ENCODE measurements at places on chromosomes 2 and 18.
A peak's percentile ranks its signal among the peaks of the same experiment; 100 is the strongest.

GRCh38 chr2:213723041-213723560, 438.8 kb downstream of the SPAG16 start:
- no peak for DNase-seq

- DNase-seq: no peak
Measured at GRCh38 chr2:145543155-145543554, 1023.2 kb upstream of the ZEB2 start.

DNA sequence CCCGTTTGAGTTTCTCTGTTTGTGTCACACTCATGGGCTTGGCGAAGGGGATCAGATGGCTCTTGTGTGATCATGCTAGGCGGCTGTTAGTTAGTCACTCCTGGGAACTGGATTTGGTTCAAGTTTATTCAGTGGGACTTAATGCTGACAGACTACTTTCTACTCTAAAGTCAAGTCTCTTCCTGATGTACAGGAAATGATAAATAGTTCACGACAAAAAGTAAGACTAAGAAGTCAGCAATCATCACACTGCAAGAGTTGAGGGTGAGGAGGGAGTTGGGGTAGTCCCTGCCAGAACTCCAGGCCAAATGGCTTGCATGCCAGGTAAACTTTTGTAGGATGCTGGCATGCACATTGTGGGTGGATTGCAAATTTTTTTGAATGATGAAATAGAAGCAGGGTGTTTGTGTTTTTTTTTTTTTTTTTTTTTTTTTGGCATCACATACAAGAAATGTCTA, 25.1 kb upstream of the CCL20 start:
- DNase-seq: no peak

DNA sequence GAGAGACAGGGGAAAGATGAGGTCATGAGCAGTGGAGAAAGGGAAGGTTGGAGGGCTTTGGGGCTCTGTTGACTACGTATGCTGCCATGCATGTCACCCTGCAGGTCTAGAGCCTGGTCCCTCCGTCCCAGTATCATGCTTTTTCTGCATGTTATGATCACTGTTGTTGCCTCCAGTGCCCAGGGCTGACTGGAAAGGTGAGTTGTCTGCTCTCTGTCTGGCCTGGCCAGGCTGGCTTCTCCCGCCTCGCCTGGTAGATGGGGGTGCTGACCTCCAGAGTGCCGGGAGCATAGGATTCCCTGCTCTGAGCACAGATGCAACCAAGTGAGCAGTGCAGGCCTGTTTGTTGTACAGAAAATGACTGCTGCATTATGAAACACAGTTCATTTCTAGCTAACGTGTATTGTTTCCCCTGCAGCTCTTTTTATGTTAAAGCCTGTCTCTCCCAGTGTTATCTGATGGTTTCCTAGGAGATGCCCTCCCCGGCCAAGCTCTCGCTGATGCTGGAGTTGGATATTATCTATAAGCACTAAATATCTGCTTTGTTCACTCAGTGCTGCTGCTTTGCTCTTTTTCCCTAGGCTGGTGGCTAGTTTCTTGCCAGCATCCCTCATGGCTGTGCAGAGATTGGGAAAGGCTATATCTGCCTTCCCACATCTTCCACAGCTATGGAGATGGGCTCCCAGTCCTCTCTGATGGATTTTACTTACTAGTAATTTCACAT, 158.2 kb downstream of the TDRD15 start:
- no peak for DNase-seq

DNA sequence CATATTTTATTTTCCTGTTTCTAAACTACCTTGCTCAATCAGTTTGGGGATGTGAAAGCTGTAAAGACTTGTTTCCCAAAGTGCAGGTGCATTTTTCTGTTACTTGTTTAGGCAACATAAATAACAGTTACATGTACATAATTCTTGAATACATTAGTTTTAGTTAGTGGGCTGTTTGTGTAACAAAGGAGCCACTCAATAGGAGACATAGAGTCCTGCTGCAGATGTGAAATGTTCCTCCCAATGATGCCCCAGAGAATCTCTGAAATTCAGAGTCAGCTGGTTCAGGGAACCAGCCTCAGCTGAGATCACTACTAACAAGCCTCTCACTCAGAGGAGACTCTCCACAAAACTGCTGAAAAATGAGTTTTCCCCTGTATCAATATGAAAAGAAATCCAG, 91.5 kb upstream of the TWSG1 start:
- DNase-seq: no peak

- DNase-seq: no peak
Measured at GRCh38 chr2:172085460-172086159, at the start of gene DLX1. Gene DLX1 (plus strand): TSS chr2:172085507. CDS start chr2:172085678, 171 bp downstream.

DNA sequence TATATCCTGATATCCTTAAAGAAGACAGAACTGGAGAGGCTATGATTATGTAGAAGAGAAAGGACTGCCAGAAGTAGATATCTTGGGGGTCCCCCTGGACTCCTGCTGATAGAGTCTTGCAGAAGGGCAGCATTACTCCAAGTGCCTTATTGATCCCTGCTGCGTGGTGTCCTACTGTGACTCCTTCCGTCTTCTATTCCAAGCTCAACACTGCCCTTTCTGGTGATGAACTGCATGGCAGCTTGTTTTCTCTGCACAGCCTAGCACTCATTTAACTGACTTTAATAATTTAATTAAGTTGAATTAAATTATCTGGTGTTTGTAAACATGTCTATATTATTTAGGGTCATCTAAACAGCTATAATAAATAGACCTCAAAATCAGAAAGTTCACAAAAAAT, 194.1 kb upstream of the DSEL start:
- DNase-seq: no peak

DNA sequence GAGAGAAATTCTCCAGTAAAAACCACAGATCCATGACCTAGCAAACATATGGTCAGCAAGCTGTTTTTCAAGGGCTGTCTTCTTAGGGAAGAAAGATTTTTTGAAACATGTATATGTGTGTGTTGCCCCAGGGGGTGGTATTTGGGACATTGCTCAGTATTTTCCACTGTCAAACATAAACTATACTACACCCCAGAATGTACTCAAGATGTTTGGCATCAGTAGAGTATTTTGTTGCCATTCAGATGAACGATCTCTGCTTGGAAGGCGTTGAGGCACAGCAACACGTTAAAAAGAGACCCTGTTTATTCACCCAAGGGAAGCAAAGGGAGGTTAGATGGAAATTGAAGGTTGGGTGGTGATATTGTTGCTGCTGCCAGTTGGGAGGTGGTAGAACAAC, 30.0 kb downstream of the EEF1B2 start:
- no peak for DNase-seq

- DNase-seq: no peak
Measured at GRCh38 chr2:241563571-241563980, 5.0 kb downstream of the BOK start.

DNA sequence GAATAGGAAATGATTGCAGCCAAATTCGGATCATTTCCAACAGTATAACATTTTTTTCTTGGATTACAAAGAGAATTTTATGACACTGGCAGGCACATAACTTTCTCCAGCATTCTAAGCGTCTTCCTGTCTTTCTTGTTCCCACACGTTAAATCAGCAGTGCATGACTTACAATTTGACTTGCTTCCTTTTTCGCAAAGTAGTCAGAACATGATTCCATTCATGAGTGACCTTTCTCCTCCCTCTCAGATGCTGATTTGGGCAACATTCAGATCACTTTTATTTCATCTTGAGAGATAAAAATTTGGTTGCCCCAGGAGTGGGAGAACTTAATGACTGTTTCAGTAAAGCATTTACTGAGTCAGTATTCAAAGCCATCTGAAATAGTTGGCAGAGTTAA, 858.7 kb upstream of the ACVR2A start:
- no peak for DNase-seq

DNA sequence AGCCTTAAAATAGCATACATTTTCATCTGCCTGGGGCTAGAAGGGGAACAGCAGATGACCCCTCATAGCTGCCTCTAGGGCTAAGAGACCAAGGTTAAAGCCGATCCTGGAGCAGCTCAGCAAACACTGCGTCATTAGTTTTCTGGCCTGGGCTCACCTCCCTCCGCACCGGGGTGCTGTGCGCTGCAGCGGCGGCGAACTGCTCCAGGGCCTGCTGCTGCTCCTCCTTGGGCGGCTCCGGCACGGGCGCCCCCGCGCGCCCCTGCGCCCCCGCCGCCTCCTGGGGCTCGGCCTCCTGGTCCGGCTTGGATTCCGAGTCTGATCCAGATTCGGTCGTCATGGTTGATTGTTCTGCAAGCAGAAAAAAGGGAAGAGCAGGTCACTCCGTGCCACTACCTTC, 55.0 kb downstream of the EPB41L3 start:
- no peak for DNase-seq

GRCh38 chr2:85154048-85154753, 21.0 kb downstream of the TCF7L1 start:
- DNase-seq: no peak

DNA sequence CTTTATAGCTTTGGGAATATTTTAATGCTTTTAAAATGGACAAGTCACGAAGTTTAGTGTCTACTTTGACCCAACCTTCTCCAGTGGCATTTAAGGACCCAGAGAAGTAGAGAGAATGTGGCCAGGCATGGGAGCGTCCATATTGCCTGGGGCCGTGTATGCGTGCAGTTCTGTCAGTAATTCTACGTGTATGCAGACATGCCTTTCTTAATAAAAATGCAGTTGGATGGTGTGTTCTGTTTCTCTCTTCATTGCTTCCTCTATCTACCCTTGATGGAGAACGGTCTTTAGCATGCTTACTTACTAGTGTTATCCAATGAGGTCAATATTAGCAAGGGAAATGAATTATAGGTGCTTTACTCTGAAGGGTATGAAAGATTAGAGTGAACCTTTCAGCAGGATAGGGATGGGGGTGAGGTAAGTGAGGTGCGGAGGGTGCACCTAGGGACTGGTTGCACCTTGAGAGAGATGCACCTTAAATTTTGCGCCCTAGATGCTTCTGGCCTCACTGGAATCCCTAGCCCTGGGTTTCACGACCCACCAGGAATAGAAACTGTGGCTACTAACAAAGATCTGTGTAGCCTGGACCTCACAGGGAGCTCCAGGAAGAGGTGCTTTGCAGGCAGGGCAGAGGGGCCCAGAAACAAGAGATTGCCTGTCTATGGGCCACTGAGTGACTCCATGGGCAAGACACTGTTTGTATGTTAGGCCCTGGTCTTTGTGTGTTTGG, 194.3 kb downstream of the MYCN start:
- DNase-seq: no peak

GRCh38 chr2:210421916-210422315, 54.6 kb downstream of the LANCL1 start:
- DNase-seq: no peak

DNA sequence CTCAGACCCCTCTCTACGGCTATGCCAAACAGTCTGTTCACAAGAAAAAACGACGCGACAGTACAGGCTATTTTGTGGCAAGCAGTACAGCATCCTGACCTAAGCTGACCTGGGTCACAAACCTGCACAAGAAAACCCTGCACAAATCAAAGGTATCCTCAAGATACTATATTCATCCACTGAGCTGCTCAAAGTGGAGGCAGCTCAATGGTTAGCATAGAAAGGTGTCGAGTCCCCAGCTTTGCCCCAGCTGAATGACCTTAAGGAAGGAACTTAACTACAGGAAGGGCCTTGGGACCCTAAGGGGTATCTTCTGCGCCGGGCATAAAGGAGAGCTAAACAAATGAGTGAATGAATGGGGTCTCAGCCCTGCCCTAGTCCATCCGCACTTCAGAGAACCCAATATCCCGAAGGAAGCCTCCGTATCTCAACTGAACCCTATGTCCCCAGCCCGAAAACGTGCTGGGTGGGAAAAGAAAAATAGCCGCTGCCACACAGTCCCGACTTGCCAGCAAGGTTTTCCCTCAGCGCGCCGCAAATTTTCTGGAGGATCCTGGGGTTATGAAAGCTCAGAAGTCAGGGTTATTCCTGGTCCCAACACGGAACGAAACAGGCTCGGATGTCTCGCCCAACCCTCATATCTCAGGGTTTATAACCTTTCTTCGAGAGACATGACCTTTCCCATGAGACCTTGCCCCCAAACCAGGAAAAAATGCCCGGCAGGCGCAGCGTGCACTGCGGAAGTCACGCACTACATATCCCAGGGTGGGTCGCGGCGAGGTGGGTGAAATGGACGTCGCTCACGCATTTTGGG, at the start of gene FASTKD1:
Gene FASTKD1, minus strand, starts transcription at position 706 of the 814 bp plus-strand sequence. CDS start 1,836 bp downstream, outside the sequence.
- peak; percentile 71 for DNase-seq

- DNase-seq: no peak
Measured at GRCh38 chr2:135473567-135473966, 57.5 kb downstream of the ZRANB3 start.

GRCh38 chr18:55337908-55338521, 250.0 kb downstream of the TCF4 start:
- DNase-seq: peak; percentile 24

GRCh38 chr2:215879977-215880940, 133.1 kb downstream of the MREG start:
- DNase-seq: no peak

DNA sequence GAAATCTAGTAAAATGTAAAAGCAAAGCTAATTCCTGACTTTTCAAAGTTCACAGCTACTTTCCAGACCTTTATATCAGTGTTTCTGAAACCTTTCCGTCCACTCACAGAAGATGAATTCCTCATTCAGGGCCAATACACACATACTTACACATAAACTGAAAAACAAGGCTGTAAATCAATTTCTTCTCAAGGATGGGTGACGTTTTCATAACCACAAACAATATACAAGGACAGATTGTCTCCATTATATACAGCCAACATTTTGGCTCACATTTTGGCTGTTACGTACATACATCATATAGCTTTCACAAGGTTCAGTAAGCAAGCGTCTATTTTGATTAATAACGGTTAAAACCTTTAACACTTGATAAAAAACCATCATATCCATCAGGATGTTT, 1.4 kb downstream of the RPRD1A start:
- no peak for DNase-seq

DNA sequence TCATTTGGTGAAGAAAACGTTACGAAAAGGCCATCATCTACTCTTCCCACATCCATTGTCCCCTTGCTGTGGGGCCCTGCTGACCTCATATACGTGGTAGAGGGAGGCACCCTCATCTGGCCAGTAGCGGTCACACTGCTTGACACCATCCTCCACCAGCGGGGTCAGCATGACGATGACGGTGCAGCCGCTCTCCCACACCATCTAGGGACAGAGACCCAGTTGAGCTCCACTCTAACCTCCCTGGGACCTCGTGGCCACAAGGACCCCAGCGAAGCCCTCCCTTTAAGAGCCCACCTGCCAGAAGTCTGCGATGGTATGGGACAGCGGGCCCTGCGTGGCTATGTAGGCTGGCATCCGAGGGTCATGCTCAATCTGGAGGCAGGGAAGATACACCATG, 13.1 kb downstream of the PTPRN start:
- no peak for DNase-seq

DNA sequence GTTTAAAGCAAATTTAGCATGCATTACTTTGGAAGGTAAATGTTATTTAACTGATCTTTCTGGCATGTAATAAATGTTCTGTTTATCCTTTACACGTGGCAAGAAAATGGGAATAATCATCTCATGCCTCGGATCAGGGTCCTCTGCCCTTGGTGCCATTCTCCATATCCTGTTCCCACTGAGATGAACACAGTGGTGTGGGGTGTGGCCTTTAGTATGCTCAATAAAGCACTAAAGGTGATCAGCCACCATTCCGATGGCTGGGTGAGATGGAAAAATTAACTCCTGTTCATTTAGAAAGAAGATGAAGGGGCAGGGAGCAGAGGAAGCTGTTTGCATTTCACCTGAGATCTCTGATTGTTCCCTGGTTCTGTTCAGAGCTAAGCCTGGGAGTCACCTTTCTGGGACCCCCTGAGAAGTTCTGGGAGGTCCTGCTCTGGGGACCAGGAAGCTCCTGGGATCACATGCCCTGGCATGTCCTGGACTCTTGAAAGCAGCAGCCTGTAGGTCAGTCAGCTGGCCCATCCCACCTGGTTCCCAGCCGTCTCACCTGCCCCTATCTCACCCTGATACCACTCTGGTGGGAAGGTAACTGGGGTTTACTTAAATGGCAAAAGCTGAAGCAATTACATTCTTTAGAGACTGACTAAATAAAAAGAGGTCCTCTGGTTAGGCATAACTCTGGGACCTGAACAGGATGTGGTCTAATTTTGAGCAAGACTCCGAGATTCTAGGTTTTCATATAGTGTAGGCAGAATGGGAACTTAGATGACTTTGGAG, 288.9 kb upstream of the EPAS1 start:
- no peak for DNase-seq
